ENCODE measurements at places on chromosomes 7 and 10.

DNA sequence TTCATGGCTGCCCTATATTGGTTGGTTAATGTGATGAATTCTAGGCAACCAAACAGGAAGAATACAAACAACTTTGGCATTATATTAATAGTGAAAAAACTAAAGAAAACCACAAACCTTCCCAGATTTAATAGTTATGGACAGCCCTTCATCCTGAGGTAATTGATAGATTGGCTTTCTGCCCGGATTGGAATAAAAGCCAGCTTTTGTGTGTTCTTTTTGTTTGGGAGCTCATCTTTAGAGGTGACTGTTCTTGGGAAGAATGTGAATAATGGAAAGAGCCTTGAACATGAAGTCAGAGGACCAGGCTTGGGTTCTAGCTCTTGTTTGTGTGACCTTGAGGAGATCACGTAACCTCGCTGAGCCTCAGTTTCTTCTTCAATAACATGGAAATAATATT, 92.3 kb downstream of the VTI1A start:
- peak; percentile 31 for DNase-seq

- DNase-seq = no peak
Observed at GRCh38 chr7:28195910-28196620, 15.5 kb upstream of the JAZF1 start.

GRCh38 chr7:77428777-77429231, 12.7 kb upstream of the GSAP start:
- DNase-seq = no peak

DNA sequence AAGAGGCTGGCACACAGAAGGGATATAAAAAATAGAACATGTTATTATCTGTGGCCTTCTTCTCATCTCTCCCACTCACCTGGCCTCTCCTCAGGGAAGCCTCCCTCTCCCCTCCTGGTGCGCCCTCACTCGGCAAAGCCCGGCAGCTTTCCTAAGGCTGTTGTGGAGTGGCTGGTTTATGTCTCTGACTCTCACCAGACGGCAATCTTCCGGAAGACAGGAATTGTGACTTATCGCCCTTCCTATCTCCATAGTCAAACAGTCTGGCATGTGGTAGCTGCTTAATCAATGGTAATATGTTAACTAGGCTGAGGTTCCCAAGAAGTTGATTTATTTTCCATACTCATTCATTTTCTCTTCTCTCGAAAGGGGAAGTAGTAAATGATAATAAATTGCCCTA, 78.7 kb downstream of the ATXN7L1 start:
- DNase-seq = no peak

DNA sequence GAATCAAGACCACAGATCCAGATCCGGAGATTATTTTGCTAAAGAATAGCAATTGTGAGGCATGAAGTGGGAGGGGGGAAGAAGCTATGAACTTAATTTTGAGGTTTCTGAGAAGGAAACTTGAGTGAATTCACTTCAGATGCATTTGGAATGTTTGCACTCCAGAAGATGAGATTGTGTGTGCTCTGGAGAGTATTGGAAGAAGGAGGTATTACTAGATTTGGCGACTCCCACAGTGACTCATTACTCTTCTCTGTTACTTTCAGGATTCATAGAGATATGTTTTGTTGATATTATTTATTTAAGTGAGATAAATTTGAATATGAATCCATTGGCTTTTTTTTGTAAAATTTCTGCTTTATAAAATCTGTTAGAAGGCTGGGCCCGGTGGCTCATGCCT, 80.7 kb downstream of the ANKRD30A start:
- DNase-seq = no peak

GRCh38 chr7:158655507-158655906, 49.1 kb downstream of the NCAPG2 start:
- no peak for DNase-seq

GRCh38 chr10:100348389-100348927, 1.4 kb downstream of the SCD start:
- DNase-seq = no peak

DNA sequence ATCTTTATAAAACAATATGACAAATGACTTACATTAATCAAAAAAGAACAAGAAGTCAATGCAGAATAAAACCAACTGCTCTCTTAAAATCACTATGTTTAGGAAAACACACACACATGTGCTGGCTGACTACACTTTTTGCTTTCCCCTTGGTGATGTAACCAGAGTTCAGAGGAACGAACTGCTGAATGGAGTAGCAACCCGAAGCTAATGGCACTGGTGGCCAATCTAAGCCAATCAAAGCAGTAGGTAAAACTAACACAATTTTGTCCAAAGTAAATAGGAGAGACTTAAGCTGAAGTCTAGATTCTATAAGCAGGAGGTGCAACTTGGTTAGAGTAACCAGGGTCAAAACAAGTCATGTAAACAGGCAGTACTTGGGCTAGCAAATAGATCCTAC, 33.2 kb upstream of the CUBN start:
- no peak for DNase-seq

- DNase-seq = no peak
Observed at GRCh38 chr7:136938476-136938875, 70.0 kb downstream of the CHRM2 start.

DNA sequence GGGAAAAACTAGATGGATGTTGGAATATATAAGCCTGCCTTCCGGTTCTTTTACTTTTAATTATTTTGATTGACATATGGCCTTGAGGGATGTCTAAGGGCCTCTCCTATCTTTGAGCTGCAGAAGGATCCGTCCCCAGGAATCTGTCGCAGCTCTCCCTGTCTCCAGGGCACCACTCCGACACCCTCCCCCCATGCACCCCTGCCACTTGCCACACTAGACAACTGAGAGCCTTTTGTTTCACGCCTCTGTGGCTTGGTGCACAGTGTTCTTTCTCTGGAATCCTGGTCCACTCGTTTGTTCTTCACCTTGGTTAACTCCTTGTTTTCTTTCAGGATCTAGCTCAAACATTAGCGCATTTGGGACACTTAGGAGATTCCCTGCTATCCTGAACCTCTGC, 124.1 kb upstream of the EFCAB10 start:
- DNase-seq = no peak

DNA sequence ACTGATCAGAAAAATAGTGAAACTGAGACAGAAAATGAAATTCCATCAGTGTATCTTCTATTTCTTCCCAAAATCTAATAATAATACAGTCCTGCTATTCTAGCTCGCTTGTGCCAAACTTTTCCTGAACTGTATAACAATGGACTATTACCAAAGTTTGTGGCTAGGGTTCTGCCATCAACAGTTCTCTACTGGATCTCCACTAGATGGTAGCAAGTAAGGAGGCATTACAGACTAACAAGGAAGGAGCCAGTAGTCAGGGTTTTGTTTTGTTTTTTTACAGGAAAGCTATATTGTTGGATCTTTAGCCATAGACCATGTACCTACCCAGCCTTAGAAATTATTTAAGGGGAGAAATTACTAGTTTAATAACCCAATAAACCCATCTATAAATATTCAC, 10.8 kb downstream of the MTERF1 start:
- no peak for DNase-seq

- no peak for DNase-seq
Observed at GRCh38 chr10:43802988-43803696, 154.5 kb upstream of the ZNF32 start.

DNA sequence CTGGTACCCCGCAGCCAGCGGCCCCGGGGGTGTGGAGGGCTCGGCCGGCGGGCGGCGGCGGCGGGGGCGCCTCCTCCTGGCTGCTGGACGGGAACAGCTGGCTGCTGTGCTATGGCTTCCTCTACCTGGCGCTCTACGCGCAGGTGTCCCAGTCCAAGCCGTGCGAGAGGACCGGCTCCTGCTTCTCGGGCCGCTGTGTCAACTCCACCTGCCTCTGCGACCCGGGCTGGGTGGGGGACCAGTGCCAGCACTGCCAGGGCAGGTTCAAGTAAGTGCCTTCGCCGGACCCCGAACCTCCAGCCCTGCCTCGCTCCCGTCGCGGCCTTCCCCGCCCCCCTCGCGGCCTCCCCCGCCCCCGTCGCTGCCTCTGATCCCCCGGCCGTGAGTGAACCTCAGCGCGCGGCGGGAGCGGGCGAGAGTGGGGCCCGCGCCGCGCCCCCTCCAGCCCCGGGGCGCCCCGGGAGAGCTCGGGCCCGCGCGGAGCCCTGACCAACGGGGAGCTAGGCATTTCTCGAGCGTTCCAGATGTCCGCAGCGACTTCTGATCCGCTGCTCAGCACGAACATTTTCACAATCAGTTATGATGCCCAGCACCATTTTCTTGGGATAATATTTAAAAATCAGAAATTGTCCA, 727 bp downstream of the ATRNL1 start:
- no peak for DNase-seq

DNA sequence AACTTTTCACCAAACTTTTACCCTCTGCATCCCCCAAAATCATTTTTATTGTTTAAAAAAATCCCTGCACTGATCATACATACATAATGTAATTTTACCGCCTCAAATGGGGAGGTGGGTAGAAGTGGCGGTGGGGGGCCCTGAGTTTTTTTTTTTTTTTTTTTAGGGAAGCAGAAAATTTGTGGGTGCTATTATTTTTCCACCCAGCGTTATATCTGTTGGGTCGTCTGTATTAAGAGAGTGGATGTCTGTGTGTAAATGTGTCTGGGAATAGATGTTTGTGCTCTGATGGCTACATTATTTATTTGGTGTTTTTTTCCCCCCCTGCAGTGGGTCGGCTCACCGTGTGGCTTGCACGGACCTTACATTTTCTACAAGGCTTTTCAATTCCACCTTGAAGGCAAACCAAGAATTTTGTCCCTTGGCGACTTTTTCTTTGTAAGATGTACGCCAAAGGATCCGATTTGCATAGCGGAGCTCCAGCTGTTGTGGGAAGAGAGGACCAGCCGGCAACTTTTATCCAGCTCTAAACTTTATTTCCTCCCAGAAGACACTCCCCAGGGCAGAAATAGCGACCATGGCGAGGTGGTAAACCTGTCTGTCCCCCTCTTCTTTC, 438 bp downstream of the ARID5B start:
- DNase-seq = peak; percentile 30

DNA sequence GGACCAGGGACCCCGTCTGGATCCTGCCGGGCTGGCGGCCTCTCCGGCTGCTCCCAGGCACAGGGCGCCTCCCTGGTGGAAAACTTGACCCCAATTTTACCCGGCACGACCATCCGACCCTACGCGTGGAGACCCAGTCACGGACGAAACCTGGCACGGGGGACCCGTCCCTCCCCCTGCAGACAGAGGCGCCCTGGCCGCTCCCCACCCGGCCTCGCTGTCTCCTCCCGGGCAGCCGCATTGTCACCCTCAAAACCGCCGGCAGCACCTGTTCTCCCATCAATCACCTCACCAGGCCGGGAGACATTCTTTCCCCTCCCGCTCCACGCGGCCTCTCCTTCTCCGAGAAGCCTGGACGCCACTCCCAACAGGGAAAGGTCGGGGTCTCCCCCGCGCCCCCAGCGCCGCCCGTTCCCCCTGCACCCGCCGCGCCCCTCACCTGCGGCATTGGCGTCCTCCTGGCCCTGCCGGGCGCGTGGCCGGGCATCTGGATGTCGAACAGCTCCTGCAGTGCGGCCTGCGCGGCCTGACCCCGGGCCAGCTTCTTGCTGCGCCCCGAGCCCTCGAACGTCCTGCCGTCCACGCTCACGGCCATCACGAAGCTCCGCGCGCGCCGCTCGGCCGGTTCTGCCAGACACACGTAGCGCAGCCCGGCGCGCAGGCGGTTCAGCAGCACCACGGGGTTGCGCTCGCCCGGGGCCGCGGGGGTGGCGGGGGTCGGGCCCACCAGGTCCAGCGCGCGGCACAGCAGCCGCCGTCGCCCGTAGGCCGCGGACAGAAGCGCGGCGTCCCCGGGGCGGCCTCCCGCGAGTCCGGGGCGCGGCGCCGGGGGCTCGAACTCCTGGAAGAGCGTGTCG, 306.6 kb downstream of the WDR37 start:
- DNase-seq = no peak

GRCh38 chr7:136072447-136072846, 95.3 kb upstream of the MTPN start:
- DNase-seq = no peak

GRCh38 chr10:88409236-88409635, 173.9 kb downstream of the RNLS start:
- DNase-seq = peak; percentile 44

- DNase-seq = peak; percentile 41
Observed at GRCh38 chr10:17847585-17848296, 38.6 kb downstream of the MRC1 start.

GRCh38 chr7:64400401-64400800, 86.6 kb downstream of the ZNF736 start:
- DNase-seq = no peak

DNA sequence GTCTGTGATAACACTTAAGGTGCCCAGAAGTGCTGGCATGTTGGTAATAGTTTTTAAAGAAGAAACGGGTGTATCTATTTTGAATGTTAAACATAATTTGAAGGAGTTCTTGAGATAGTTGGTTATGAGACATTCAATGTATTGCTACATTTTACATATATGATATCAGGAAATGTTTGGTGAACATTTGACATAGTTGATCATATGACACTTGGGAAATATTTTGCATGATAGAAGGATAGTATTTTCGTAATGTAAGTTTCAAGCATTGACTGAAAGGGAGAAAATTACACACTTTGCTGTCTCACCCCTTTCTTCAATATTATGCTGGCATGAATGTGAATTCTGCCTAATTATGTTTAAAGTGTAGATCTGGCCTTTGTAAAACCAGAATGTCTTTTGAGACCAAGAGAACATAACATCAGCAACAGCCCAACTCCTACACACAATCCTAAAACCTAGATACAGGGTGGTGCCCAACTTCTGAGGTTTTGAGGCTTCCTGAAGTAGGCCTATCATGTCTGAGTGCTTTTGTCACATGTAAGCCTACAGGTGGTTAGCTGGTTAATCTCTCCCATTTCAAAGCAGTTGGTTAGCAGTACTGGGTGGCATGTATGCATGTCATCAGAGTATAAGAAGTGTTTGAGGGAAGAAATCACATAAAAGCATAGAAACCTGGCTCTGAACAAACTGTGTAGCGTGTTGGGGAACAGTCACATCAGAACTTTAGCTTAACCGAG, 2.1 kb downstream of the ADD3 start:
- DNase-seq = no peak

DNA sequence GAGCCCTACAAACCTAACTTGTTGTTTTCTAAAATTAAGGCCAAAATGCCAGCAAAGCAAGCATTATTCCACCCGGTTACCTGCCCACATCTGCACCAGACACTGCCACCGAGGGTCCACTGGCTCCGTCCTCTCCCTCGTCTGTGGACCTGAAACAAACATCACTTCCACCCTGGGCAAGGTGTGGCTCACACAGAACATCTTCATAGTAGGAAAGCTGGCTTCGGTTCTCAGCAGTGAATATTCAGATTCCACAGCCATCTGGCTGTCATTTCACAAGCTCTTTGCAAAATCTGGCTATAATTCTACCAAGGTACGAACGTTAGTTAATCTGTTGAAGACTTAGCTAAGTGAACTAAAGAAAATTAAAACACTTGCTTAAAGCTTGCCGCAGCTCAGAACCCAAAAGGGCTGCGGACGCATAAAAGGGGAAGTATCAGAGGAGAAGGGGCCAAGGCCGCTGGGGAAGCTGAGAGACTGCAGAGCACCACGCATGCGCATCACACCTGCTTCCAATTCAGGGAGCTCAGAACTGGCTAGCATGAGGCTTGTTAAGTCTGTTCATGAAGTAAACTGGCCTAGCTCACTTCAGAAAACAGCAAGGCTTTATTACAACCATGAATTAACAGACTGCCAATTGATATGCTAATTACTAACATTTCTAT, 46.1 kb downstream of the PTPRN2 start:
- DNase-seq = no peak

GRCh38 chr10:123272171-123272570, 118.0 kb downstream of the BUB3 start:
- DNase-seq = peak; percentile 3

- no peak for DNase-seq
Observed at GRCh38 chr7:73433924-73434700, 534 bp downstream of the FZD9 start.

GRCh38 chr10:16314259-16314658, 122.6 kb upstream of the PTER start:
- no peak for DNase-seq

GRCh38 chr7:55101359-55101758, 82.5 kb downstream of the EGFR start:
- DNase-seq = no peak
